Heart right ventricle (tissue), 16 donors: ENCODE measurements at places on chromosomes 4 and X.

DNA sequence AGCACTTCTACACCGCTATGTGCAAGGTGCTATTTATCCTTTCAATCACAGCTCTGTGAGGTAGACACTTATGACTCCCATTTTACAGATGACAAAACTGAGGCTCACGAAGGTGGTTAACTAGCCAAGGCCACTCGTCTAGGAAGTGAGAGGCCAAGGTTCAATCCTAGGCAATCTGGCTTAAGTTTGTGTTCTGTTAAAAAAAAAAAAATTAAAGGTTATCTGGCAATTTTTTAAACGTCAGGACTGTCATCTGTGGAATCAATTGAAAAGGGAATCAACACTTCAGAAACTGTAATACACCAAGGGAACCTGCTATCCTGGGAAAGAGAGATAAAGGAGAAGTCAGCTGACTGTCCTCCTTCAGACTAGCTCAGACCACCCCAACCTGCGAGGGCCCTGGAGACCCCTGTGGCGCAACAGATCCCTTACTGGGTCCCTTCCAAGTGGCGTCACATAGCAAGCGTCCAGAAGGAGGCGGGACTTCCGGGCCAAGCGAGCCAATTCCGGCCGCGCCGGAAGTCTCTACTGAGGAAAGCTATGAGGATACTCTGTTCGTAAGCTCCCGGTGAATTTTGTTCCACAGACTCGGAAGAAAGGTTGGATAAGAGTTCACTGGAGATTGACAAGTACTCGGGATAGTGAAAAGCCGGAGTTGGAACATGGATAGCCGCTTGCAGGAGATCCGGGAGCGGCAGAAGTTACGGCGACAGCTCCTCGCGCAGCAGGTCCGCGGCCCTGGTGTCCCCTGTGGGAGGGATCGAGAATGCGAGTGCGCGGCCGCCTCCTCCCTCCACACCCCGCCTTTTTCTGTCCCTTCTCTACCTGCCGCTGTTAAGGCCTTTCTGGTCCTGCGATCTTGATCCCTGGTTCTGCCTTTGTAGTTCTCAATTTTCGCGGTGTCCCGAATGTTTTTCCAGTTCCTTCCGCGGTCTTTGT lies at the start of gene METTL14:
Gene METTL14, plus strand, starts transcription at position 520 of the 939 bp plus-strand sequence. Its CDS starts 143 bp downstream, at position 663.
- peak; percentile 94 for DNase-seq

DNA sequence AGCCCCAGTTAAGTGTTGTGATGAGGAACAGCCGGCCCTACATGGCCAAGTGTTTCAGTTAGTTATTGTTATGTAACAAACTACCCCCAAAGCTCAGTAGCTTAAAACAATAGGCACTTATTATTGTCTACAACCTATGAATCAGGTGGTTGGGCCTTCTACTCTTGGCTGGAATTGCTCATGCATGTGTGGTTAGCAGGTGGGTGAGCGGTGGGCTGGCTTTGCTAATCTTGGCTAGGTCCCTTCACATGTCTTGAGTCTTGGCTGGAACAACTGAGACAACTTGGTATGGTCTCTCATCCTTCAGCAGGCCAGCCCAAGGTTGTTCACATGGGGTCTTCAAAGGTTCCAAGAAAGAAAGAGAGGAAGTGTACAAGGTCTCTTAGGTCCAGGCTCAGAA lies 54.5 kb upstream of the CHRNA9 start:
- no peak for DNase-seq

- peak; percentile 19 for DNase-seq
Observed at GRCh38 chr4:84681486-84682274, 98.8 kb downstream of the CDS1 start.

DNA sequence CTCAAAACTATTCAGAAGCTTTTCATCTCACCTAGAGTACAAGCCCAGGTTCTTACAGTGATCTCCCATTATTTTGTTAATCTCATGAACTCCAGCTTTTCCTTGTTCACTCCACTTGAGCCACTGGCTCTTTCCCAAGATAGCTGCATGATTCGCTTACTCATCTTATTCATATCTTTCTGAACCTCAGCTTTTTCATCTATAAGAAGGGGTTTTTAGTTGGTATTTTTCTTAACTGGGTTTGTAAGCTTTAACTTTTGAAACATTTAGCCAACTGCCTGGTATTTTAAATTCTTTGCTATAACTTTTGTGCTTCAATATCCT lies 24.0 kb downstream of the GIMD1 start:
- DNase-seq: no peak

- DNase-seq: no peak
Observed at GRCh38 chr4:105644257-105644656, 64.2 kb downstream of the INTS12 start.
